Glutamatergic neuron (in vitro differentiated cells): ENCODE measurements at places on chromosomes 2 and 18.

DNA sequence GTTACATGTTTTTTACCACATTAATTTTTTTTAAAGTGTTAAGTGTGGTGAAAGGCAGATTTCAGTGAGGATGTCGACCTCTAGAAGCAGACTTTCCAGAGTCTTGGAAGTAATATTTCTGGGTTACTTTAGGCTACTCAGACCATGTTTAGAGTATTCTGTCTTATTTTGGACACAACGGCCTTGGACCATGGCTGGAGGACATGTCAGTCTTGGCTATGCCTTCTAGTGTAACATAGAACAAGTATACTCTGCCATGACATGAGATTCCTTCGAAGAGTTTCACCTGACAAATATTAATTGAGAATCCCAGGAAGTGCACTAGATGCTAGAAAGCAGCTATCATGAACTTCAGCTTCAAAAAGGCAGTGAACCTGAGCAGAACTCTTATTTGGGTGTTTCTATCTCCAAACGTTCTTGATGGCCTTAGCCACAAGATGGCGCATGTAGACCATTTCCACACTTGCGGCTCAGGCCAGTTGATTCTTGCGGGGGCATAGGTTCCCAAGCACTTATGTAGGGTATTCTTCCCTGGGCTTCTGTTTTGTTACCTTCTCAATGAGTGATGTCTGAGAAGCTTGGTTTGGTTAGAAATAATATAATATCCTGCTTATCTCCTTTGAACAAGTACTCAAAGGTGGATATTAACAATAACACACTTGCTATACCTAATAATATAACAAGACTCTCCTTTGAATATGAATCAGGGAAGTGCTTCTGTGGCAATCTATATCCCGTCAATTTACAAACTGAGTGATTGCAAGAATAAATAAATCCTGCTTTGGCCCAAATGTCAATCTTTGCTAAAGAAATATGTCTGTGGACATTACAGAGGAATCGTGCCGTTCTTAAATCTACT lies 62.0 kb downstream of the CACNB4 start:
- no peaks in the 10 kb centered on the region for H3K27me3 ChIP-seq
- H3K4me1 ChIP-seq: peaks cover 19% of the 10 kb centered on the region
- H3K4me3 ChIP-seq: no peak overlapping the region
- H3K27ac ChIP-seq: no peak overlapping the region
- peak; percentile 76 for DNase-seq

GRCh38 chr2:6164986-6165747 lies 473.0 kb downstream of the SOX11 start:
- H3K27me3 ChIP-seq: no peaks in the 10 kb centered on the region
- no peak for DNase-seq
- H3K27ac ChIP-seq: no peak overlapping the region
- no peaks in the 10 kb centered on the region for H3K36me3 ChIP-seq
- H3K4me1 ChIP-seq: peaks cover 9% of the 10 kb centered on the region

DNA sequence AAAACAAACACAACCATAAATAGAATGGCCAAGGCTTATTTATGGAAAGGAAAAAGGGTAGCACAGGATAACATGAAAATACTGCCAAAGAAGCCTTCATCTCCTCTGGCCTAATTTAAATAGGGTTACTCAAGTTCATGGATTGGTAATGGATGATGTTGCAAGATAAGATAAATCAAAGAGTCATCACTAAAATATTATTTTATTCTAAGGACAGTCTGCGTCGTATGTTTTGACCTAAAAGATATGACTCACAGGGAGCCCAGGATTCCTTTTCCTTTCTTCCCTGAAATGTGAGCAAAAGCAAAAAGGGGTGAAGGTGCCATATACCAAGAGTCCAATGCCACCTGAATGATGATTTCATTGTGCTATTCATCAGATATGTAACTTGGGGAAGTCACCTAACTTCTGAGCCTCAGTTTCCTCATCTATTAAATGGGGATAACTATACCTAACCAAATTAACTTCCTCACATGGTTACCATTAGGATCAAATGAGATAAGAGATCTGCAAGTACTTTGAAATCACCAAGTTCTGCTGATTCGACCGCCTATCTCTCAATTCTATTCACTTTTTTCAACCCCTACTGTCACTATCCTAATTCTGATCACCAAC lies 137.7 kb downstream of the THADA start:
- H3K4me1 ChIP-seq: no peaks in the 10 kb centered on the region
- H3K27ac ChIP-seq: no peak overlapping the region
- no peaks in the 10 kb centered on the region for H3K36me3 ChIP-seq
- no peak for DNase-seq

- DNase-seq: no peak
- no peak overlapping the region for H3K27ac ChIP-seq
- no peak overlapping the region for H3K4me3 ChIP-seq
Measured at GRCh38 chr18:54030434-54030833, 194.0 kb downstream of the MBD2 start.

- H3K36me3 ChIP-seq: no peaks in the 10 kb centered on the region
- no peak overlapping the region for H3K27ac ChIP-seq
- no peaks in the 10 kb centered on the region for H3K27me3 ChIP-seq
- peak; percentile 43 for DNase-seq
Measured at GRCh38 chr2:60735496-60736250, 20.4 kb upstream of the PAPOLG start.

DNA sequence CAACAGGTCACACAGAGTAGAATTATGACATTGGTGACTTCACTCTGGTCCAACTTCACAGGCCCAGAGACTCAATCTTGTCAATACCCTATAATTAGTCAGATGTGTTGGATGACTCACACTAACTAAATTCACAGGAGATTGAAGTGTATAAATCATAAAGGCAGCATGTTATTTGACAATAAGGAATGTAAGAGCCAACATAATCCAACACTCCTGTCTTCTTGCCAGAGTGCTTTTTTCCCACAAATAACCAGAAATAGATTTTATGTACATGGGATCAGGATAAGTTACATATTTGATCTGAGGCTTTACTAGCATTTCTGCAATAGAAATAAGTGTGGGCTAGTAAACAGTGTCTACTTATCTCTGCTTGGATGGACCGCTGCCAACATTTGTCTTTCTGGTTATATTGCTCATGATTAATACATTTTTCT lies 42.2 kb upstream of the ZSWIM2 start:
- no peaks in the 10 kb centered on the region for H3K36me3 ChIP-seq
- no peak overlapping the region for H3K4me3 ChIP-seq
- no peak overlapping the region for H3K27ac ChIP-seq
- no peaks in the 10 kb centered on the region for H3K4me1 ChIP-seq
- no peaks in the 10 kb centered on the region for H3K27me3 ChIP-seq

GRCh38 chr2:955829-956731 lies 5.4 kb downstream of the SNTG2 start:
- no peak overlapping the region for H3K4me3 ChIP-seq
- peaks cover 4% of the 10 kb centered on the region for H3K27me3 ChIP-seq
- peaks cover 7% of the 10 kb centered on the region for H3K4me1 ChIP-seq
- no peaks in the 10 kb centered on the region for H3K36me3 ChIP-seq
- DNase-seq: no peak

- peaks cover 17% of the 10 kb centered on the region for H3K4me1 ChIP-seq
- no peak overlapping the region for H3K27ac ChIP-seq
- no peak overlapping the region for H3K4me3 ChIP-seq
- H3K27me3 ChIP-seq: peaks cover 1% of the 10 kb centered on the region
- no peaks in the 10 kb centered on the region for H3K36me3 ChIP-seq
Measured at GRCh38 chr18:27619090-27619772, 434.1 kb upstream of the CHST9 start.

DNA sequence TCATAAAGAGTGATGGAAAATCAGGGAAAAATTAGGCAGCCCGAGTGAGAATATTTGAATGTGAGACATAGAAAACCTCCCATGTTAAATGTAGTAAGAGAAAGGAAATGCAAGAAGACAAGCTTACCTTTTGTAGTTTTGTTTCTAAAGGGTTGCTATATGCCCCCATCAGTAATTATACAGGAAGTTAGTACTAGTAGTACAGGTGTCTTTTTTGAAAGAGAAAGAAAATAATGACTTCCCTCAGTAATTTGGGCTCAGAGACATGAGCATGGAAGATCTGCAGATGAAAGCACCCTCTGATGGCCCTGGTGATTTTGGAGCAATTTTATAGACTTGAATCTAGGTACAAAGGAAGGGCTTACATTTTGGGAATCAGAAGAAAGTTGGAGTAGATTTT lies 80.8 kb downstream of the RHBDD1 start:
- no peak overlapping the region for H3K4me3 ChIP-seq
- no peak overlapping the region for H3K27ac ChIP-seq
- H3K36me3 ChIP-seq: no peaks in the 10 kb centered on the region
- no peaks in the 10 kb centered on the region for H3K4me1 ChIP-seq
- no peaks in the 10 kb centered on the region for H3K27me3 ChIP-seq

GRCh38 chr2:183530333-183530901 lies 406.2 kb downstream of the NUP35 start:
- H3K4me1 ChIP-seq: peaks cover 11% of the 10 kb centered on the region
- no peaks in the 10 kb centered on the region for H3K27me3 ChIP-seq
- DNase-seq: no peak
